ENCODE measurements at places on chromosomes 2 and 18.

GRCh38 chr2:39136799-39137198, 15.9 kb upstream of the SOS1 start:
- DNase-seq = no peak

DNA sequence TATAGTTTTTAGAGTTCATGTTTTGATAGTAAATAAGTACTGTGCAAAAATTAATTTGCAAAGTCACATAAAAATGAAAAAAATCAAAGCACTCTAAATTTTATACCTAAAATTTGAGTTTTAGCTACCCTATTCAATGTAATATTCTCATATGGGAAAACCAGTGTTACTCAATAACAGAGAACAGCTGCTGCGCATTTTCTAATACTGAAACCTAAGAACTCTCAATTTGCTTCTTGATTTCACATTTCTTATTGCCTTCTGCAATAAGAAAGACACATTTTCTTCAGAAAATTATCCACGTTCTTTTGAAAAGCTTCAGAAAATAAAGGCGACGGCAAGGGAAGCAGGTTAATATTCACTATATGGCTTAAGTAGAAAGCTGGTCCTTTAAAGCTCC, 199.1 kb upstream of the CCDC150 start:
- DNase-seq = no peak

DNA sequence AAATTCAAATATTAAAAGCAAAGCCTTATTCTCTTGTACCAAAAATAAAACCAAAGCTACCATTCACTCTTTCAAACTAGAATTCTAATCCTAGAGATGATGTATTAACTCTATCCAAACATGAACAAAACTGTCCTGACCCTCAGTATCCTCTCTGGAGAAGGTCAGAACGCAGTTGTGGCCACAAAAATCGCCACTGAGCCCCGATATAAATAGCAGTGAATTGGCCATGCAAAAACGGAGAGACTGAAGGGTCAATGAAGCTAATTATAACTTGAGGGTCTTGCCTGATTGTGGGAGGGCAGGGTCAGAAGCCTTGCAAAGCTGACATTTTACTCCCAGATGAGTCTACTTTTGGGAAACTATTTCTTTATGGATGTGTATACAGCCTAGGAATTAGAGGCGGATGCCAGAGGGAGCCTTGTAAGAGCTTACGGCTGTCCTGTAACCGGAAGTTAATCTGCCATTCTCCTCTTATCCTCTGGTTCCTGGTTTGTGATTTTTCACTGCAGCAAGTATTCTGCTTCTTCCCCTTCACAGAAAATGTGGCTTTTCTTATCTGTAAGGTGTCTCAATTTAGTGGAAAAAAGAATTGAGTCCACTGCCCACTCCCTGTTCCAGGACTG, 28.1 kb downstream of the CAVIN2 start:
- DNase-seq = peak; percentile 31

GRCh38 chr2:42693013-42693615, 70.8 kb downstream of the OXER1 start:
- DNase-seq = peak; percentile 59

DNA sequence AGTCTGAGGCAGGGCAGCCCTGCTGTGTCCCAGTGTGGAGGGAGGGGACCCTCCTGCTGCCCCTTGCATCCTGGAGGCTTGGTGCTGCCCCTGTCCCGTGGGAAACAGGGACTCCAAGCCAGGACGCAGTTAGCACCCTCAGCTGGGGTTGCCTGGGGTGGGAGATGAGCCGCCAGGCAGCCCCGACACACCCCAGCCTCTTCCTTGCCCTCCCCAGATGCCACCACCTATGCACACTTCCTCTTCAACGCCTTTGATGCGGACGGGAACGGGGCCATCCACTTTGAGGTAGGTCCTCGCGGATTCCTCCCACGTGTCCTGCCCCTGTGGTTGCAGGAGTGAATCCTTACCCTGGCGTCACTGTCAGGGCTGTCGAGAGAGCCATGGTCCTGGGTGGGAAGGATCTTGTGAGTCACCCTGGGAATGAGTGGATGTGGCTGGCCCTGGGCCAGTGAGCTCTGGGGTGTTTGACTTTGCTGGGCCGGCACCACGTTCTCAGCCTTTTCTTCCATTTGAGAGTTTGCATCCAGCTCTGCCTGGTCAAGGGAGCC, 27.5 kb upstream of the FAHD2A start:
- no peak for DNase-seq

DNA sequence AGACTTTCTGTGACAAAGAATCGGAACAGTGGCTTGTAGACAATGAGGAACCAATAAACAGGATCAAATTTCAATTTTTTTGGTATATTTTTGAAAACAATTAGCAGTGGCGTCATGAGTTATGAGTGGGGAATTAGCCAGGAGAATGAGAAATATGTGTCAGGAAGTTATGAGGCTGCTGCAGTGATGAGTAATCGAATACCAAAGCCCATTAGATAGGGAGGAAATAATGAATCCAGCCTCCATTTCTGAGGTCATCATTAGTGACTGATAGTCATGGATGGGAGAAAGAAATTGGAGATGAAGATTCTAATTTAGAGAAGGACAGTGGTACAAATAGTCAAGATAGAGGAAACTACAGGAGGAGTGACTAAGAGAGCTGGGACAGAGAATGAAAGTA, 673.1 kb upstream of the VRK2 start:
- DNase-seq = no peak

- peak; percentile 7 for DNase-seq
Observed at GRCh38 chr2:218331745-218332144, 24.9 kb upstream of the CATIP start.

GRCh38 chr2:222946700-222947287, 86.0 kb downstream of the ACSL3 start:
- no peak for DNase-seq

DNA sequence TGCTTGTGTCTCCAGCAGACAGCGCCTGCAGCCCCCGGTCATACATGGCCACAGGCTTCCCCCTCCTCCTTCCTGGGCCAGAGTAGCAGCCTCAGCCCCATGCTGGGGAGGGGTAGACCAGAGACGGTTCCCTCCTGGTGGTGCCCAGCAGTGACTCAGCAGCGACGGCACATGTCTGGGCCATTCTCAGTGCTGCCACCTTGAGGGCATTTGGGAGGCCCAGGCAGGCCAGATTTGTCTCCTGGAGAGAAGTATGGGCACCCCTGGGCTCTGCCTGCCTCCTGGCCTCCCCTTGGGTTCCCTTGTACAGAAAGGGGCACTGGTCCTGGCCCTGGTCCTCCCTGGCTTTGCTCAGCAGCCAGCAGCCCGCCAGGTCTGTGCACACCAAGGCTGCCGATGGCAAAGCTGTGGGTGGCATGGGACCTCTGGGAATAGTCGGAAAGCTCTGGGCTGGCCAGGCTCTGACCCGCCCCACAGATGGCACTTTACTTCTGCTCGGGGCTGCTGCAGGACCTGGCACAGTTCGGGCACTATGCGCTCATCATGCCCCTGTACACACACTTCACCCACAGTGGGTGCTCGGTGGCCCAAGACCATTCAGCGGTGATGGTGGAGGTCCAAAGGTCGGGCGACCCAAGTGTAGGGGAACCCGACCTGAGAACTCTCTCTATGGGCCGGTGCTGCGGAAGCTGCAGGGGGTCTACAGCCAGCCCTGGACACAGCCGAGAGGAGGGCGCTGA, 11.4 kb upstream of the ALPI start:
- peak; percentile 72 for DNase-seq

GRCh38 chr2:101478181-101479001, 3.5 kb upstream of the RFX8 start:
- no peak for DNase-seq

DNA sequence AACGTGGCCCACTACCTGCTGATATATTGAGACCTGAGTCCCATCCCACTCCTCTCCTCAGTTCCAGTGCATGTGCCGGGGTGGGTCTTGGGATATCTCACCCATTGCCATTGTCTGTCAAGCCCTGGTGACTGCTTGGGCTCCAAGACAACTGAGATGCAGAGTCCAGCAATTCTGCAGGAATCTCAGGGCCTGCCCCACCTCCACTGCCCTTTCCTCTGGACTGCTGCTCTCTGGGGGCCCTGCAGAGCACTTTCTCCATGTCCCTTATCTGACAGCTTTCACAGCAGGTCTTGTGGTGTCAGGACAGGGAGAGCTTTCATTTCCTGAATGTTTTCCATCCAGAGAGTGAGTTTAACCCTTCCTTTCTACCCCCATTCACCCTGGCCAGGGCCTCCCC, 152.9 kb downstream of the ARL4C start:
- no peak for DNase-seq

DNA sequence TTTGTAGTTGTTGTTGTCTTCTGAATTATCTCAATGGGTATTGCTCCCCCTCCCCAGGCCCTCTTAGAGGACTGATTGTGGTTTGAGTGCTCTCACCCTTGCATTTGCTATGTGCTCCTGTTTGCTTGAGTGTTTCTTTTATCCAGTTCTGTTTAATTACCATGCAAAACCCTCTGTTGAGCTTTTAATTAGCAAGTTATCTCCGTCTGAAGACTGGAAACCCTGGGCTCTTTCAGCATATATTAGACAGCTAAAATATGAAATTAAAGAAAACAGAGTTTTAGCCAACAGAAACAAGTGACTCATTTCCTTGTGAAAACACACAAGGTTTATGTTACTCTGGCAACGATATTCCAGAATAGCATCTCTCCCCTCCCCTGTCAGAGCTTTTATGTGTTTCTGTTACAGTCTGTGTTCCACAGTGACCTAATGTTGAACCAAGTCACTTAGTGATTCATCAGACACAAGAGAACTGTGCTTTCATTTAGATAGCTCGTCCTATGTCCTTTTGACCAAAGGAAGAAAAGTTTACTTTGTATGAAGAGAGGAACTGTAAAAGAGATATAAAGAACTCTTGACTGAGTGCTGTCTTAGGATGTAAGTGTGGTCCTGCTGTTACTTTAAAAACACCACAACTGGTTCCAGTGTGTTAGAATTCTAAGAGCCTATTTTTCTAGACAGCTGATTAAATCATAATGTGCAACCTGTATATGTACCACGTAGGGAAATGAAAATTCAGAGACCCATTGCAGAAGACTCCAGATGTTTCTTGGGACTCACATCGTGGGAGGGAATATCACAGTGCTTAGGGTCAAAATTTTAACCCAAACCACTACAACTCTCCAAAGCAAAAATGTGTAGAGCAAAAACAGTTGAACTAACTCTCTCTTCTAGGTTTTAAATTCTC, 172.8 kb upstream of the RBMS1 start:
- DNase-seq = peak; percentile 77

DNA sequence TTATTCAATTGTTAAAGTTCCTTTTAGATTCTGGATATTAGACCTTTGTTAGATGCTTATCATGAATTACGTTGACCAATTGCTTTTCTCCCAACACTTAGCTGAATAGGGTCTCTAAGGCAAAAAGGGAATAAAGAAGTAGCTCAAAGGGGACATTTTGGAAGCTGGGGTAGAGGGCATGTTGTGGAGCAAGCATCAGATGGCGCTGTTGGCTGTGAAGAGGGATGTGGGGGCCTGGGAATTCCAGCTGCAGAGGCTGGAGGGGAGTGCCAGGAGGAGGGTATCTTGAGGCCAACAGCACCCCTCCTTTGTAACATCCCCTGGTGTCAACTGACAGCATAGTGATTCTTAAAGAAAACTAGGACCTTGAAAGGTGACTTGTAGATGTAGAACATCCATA, 198.2 kb downstream of the ADCYAP1 start:
- DNase-seq = no peak

- DNase-seq = no peak
Observed at GRCh38 chr2:208164951-208165755, 1.8 kb upstream of the CRYGA start.

- DNase-seq = no peak
Observed at GRCh38 chr2:9738062-9738461, 105.2 kb upstream of the TAF1B start.

DNA sequence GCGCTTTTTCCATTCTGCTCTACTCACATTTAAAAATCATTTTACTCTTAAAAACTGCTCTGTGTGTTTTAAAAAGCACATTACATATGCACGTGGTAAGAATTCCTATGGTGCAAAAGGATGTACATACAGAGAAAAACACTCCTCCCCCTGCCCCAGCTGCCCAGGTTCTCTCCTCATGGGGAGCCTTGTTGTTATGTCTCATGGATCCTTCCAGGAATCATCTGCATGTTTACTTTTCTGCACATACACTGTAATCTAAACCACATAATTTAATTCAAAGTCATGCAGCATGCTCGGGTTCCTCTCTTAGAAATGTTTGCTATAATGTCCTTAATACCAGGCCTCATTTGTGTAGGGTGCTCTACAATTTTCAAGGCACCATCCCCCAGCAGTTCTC, 243.3 kb downstream of the LOXHD1 start:
- no peak for DNase-seq

DNA sequence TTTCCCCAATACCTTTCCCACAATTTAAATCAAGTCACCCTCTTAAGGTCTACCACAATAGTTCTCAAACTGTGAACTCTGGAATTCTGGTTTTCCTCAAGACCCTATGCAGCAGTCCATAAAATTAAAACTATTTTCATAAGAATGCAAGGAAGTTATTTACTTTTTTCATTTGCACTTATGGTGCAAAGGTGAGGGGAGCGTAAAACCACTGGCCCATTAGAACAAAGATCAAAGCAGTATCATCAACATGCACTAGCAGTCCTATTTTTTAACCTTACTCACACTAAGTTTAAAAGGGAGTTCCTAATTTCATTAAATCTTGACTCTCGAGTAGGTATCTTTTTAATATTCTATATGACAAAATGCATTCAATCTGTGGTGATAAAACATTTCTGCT, 85.3 kb downstream of the MEMO1 start:
- no peak for DNase-seq

- DNase-seq = no peak
Observed at GRCh38 chr2:144339048-144339447, 180.9 kb downstream of the ZEB2 start.

GRCh38 chr2:74097574-74097973, 50.1 kb downstream of the BOLA3 start:
- DNase-seq = no peak

All from inflammatory macrophage (primary cell).